ENCODE measurements at places on chromosomes 11 and 22.

DNA sequence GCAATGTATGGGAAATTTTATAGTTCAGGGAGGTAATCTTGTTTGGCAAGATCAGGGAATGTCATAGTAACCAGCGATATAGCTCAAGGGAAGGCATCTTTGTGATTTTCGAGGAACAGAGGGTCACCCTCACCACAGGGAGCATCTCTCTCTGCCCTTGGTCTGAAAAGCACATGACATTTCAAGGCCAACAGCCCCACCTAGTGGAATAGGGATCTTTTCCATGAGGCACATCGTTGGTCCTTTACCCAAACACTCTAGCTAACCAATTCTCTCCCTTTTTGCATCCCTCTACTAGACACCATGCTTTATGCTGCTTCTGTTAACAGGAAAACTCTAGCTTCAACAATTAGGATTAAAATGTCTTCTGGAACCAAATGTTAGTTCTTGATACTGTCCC is 179.0 kb downstream of the GRM5 start:
- peak; percentile 2 for DNase-seq

GRCh38 chr22:37802310-37803194 is 5.2 kb upstream of the GCAT start:
- no peak for DNase-seq

DNA sequence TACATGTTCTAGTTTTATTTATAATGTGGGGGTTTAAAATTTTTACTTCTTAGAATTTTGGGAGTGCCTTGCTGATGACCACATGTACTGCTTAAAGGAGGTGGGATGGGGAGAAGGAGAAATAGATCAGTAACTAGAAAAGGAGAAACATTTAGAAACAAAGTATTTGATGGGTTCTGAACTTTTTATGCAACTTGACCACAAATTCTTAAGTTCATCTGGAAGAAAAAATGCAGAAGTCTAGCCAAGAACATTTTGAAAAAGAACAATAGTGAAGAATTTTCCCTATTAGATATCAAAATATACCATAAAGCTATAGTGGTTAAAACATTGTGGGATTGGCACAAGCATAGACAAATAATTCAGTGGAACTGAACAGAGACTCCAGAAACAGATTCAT is 73.3 kb upstream of the AMPD3 start:
- DNase-seq = no peak

DNA sequence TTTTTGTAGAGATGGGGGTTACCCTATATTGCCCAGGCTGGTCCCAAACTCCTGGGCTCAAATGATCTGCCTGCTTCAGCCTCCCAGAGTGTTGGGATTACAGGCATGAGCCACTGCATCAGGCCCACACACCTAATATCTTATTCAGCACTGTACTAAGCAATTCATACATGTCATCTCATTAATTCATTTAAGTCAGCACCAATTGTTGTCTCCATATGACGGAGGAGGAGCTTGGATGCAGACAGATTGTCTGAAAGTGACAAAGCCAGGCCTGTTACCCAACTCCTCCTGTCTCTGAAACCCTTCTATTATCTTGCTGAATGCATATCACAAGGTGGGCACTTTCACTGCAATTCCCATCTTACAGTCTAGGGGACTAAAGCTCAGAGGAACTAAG is 57.5 kb upstream of the ALX4 start:
- no peak for DNase-seq

GRCh38 chr11:91158891-91159537 is 936.2 kb upstream of the CHORDC1 start:
- DNase-seq = no peak

GRCh38 chr22:37412495-37413250 is 14.6 kb downstream of the ELFN2 start:
- DNase-seq = no peak
